ENCODE measurements at places on chromosomes 11 and 22.
A peak's percentile ranks its signal among the peaks of the same experiment; 100 is the strongest.

- no peak for DNase-seq
Observed at GRCh38 chr11:47656260-47656885, 14.0 kb upstream of the MTCH2 start.

DNA sequence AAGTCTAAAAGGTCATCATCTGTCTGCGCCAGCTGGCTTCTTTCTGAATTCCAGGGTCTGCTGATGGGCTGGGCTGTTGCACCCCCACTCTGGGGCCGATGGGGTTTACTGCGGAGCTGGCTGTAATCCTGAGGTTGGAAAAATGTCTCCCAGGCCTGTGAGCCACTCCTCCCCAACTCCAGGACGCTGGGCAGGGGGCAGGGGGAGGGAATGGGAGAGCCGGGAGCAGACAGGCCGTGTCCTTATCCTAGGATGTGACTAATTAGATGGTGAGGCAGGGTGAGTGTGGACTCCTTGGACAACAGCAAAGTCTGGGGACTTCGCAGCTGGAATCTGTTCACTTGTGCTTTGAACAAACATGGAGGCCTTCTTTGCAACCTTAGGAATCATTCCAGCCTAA lies 48.7 kb downstream of the LRRC32 start:
- DNase-seq = no peak

- DNase-seq = no peak
Observed at GRCh38 chr11:70490723-70491558, 92.6 kb downstream of the CTTN start.

- no peak for DNase-seq
Observed at GRCh38 chr11:119794756-119795155, 65.8 kb upstream of the NECTIN1 start.

GRCh38 chr11:99461913-99462312 lies 441.2 kb downstream of the CNTN5 start:
- DNase-seq = no peak

GRCh38 chr11:5938603-5938965 lies 3.5 kb upstream of the OR56A3 start:
- DNase-seq = no peak

- no peak for DNase-seq
Observed at GRCh38 chr22:41288245-41288946, 2.4 kb upstream of the RANGAP1 start.

DNA sequence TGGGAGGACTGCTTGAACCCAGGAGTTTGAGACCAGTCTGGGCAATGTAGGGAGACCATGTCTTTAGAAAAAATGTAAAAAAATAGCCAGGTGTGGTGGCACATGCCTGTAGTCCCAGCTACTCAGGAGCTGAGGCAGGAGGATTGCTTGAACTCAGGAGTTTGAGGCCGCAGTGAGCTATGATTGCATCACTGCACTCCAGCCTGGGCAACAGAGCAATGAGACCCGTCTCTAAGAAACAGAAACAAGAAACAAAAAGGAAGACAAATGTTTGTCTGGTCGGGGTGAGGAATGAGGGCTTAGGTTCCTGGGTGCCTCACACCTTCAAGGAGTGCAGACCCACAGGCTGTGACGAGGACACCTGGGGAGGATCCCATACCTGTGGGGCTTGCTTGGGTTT lies 191.9 kb downstream of the CEP164 start:
- DNase-seq = no peak

DNA sequence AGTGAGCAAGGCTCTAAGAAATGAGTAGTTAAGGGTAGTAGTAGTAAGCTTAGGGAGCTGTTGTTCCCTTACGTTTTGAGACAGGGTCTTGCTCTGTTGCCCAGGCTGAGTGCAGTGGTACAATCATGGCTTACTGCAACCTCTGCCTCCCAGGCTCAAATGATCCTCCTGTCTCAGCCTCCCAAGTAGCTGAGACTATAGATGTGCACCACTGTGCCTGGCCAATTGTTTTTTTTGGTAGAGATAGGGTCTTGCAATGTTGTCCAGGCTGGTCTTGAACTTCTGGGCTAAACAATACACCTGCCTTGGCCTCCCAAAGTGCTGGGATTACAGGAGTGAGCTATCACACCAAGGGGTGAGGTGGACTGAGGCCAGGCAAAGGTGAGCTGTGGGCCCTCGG lies 10.0 kb downstream of the SMIM38 start:
- DNase-seq = no peak

DNA sequence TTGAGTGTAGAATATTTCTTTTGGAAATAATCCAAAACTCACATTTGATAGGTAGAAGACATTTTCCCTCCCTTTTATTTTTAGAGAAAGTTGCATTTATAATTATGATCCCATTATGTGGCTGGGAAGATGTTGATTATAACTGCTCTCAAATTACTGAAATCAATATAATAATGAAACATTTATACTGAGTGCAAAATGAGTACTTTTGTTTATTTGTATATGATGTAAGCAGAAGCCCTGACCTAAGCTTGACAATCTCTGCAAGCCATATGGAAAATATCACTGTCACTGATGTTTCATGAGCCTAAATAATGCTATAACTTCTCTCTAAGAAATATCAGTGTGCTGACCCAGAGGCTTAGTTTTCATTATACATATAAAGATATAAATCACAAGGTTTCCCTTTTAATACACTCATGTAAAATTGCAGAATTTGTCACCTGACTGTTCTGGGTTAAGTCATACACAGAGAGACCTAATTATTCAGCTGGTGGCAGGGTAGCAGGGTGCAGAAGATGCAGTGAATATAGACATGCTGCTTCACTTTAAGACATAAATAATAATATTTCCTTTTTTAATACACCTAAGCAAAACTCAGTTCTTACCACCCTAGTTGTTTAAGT lies 99.2 kb downstream of the BBOX1 start:
- DNase-seq = no peak

DNA sequence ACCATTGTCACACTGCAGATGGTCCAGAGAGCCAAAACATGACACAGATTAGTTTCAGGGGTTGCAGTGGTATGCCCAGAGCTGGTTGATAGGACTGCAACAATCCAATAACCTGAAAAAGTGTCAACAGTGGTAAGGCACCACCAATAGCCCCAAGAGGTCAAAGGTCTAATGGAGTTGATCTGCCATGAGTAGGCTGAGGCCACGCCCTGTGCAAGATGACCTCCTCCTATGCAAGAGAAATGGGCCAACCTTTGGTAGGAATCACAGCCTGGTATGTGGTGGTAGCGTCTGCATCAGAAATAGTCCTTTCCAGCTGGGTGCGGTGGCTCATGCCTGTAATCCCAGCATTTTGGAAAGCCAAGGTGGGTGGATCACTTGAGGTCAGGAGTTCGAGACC lies 19.6 kb downstream of the GUCD1 start:
- no peak for DNase-seq

DNA sequence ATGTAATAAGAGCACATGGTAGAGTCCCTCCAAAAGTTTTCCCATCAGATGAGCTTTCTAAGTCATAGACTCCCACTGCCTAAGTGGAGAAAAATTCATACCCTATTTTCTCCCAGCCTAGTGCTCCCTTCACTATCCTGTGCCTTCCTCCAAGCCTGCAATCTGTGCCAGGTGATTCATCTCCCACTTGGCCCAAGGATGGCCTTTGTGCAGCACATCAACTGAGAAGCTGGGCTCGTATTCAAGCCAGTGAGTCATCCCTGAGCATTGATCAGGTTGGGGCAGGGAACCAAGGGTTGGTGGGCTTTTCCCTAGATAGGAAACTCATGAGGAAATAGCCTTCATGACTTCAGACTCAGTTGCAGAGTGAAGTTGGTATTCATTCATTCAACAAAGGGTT lies 64.6 kb downstream of the PANX1 start:
- no peak for DNase-seq

DNA sequence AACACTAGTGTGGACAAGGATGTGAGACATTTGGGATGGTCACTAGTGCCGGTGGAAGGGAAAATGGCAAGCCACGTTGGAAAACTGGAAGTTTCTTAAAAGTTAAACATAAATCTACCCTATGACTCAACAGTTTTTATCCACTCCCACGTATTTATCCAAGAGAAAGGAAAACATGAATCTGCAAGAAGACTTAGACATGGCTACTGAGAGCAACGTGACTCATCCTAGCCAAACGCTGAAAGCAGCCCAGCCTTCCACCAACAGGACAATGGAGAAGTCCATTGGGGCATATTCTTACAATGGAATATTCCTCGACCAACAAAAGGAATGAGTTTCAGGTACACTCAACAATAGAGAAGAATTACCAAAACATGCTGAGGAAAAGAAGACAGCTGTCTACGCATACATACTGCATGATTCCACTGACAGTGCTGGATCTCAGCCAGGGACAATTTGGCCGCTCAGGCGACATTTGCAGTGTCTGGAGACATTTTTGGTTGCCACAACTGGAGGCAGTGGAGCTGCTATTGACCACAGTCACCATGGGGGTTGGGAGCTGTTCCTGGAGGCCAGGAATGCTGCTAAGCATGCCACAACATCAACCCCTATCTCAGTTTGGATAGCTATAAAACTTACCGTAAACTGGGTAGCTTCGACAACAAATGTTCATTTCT lies 21.2 kb downstream of the SYT13 start:
- DNase-seq = no peak

DNA sequence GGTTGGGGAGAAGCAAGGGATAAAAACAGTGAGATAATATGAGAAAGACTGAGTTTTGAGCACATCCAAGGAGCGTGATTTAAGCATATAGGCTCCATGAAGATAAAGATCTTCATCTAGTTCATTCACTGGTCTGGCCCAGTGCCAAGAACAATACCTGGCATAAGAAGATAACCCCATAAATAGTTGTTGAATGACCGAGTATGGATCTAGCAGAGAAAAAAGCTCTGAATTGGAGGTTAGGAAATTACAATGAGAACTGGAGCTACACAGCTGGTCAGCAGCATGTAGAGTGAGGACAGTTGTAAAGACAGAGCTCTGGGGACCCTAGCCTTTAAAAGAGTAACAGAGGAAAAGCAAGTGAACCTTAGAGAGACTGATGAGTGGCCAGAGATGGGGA lies 33.0 kb upstream of the PAK1 start:
- DNase-seq = no peak

GRCh38 chr11:102577182-102577581 lies 46.6 kb upstream of the MMP7 start:
- no peak for DNase-seq

DNA sequence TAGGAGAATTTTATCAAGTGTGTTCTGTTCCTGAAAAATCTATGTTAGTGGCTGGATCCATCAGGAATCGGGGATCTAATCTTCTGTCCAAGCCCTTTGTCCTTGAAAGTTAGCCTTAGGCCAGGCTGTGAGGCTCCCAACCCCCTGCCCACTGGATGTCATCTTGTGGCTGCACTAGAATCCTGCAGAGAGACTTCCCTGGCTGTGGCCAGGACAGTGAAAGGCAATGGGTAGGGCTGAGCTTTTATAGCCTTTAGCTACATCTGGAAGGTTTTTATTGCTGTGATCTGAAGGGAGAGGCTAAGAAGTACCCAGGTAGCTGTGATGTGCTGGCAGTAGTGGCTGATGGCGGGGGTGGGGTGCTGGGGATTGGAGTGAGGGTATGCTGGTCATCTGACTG lies 2.1 kb downstream of the OAF start:
- no peak for DNase-seq

DNA sequence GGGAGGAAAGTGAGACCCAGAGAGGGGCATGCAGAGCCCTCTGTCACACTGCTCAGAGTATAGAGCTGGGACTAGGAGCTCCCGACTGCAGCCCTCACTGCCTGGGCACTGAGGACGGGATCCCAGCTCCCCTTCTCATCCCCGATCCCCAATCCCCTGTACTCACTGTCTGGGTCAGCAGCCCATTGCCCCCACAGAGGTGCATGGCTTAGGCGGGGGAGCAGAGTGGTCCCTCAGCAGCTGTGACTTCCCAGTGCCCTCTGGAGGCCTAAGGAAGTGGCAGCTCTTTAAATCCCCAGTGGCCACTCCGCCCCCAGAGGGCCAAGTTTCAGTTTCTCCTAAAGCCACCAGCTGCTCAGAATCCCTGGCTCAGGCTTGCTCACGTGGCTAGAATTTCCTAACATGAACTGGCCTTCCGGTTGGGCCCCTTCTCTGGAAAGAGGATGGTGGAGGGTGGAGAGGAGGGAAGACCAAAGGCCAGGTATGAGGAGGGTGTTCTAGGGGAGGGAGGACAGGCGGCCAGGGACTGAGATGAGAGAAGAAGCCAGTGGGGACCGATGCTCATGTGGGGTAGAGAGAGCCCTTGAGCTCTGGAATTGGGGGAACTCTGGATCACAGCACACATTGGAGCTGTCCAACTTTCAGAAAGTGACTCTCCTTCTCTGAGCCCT lies at the start of gene BATF2:
TSS of gene BATF2 (minus strand) at position 262 of the 671 bp plus-strand sequence. CDS start at position 205, 57 bp downstream.
- no peak for DNase-seq

GRCh38 chr11:16778876-16779275 lies 40.4 kb downstream of the C11orf58 start:
- no peak for DNase-seq

- DNase-seq = no peak
Observed at GRCh38 chr22:38120359-38121110, 10.1 kb upstream of the BAIAP2L2 start.

DNA sequence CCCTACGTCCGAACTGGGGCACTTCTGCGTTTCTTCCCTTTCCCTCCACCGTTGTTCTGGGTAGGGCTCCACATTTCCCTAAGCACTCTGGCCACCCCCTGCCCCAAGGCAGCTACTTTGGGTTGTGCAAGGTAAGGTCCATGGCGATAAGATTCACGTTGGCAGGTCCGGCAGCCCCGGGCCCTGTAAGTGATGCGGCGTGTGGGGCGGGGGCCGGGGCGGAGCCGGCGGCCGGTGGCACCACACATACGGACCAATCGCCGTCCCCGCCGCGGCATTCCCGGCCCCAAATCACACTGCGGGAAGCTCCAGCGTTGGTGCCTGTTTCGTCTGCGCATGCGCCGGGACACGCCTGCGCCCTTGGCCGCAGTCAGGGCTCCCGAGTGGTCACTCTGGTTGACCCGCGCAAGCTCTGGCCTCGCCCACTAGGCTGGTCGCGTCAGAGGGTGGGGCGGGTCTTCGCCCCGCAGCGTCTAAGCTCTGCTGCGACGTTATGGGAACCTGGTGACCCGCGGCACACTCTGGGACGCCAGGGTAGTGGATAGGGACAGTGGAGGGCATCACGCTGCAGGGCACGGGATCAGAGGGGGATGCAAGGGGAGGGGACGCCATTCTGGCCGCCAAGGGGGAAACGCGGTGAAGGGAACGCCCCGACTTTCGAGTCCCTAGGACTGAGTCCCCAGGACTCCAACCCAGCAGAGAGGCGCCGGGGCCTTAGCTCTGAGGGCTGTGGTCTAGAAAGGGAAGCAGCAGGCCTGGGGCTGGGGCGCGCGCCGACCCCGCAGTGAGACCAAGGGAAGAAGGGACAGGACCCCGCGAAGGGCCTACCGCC lies 1.6 kb downstream of the FADS1 start:
- peak; percentile 84 for DNase-seq

GRCh38 chr11:57596266-57596885 lies 1.1 kb upstream of the SERPING1 start:
- DNase-seq = no peak

Measured in GOT3 (cell line).